ENCODE measurements at places on chromosomes 4 and X. TPM values are rescaled to one million over a fixed set of nuclear protein-coding genes. Genes with fewer than 3 reads are reported as not detected.

GRCh38 chr4:146976145-146976544, 30.5 kb upstream of the TTC29 start:
- no peak overlapping the region for H3K27ac ChIP-seq
- DNase-seq: no peak
- H3K36me3 ChIP-seq: no peaks in the 10 kb centered on the region
- H3K4me1 ChIP-seq: no peaks in the 10 kb centered on the region

PNMA5 gene
- total RNA-seq: not detected

DNA sequence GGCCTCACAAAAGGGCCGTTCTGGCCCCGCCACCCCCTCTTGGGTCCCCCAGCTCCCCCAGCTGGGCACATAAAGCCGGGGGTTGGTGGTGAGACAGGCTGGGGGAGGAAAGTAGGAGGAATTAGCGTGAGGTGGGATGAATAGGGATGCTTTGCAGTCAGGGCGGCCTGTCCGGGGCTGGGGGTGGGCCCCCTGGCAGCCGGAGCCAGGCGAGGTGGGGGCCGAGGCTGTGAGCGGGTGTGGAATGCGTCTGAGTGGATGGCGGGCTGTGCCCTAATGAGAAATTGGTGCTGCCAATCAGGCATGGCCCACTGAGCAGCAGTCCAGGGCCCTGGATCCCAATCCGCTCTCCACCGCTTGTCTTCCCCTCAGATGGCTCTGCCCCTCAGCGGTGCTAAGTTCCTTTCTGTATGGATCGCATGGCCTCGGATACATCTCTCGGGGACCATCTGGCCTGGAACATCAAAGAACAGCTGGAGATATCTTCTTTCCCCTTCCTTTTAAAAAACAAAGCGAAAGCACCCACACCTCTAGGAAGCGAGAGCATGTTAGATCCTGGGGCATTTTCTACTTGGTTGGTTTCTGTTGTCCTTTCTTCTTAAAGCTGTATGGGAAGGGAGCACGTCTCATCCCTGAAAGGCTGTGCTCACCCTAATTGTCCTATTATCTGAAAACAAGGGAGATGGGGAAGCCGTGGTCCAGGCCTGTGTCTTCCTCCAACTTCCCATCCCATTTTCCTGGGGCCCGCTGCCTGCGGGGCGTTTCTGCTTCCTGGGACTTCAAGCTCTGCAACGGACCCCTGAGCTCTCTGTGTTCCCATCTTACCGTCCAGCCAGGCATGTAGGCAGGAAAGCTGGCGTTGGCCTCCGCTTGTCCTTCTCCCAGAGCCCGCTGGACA, 106.9 kb downstream of the SORCS2 start:
- H3K4me1 ChIP-seq: no peaks in the 10 kb centered on the region
- no peak overlapping the region for H3K4me3 ChIP-seq
- no peaks in the 10 kb centered on the region for H3K36me3 ChIP-seq

DNA sequence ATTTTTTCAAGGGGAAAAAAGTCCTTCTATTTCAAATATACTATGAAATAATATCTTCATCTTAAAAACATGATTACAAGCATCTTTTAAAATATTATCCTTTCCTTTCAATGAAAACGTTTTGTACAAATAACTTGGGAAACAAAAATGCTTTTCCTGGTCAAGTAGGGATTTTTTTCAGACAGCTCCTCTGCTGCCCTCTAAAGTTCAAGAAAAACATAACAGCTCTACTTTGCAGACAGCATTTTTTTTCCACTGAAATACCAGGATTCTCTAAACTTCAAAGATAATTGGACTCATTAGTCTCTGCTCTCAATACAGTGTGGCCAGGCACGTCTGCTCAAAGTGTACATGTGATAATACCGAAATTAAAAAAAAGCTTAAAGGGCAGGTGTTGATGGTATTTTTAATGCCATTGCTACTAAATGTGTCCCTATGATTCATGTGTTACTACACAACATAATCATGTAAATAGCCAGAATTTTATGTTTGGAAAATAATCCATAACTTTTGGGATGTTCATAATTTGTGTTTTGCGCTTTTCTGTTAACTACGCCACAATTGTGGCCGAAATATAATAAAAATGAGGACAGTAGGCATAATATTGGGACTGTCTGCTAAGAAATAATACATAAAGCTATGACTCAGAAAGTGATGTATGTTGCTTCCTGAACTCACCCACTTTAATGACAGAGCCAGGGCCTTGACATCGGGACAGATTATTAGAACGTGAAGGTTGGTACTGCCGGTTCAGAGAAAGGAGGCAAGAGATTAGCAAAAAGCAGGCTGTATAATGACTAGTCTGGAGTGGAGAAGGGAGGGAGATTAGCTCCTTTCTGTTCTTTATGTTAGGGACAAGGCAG, 478.9 kb downstream of the KCNIP4 start:
- H3K4me1 ChIP-seq: no peaks in the 10 kb centered on the region
- no peak for DNase-seq
- no peak overlapping the region for H3K4me3 ChIP-seq
- H3K36me3 ChIP-seq: no peaks in the 10 kb centered on the region
- no peaks in the 10 kb centered on the region for H3K27me3 ChIP-seq

S100P gene
- total RNA-seq: not detected

DNA sequence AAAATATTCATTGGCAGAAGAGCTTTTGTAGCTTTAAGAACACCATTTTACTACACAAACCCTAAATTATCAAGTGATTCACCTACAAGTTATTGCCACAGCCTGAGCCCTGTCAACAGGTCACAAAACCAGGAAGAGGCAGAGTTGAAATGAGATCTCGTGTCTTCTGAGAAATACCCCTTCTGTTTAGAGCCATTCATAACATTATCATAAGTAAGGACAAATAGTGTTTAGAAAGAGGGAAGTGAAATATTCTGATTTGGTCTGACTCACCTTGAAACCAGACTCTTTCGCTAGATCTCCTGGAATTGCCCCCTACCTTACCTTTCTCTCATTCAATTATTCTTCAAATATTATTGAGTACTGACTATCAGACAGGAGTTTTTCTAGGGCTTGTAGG, 5.9 kb downstream of the ETDB start:
- H3K4me3 ChIP-seq: no peak overlapping the region
- H3K27me3 ChIP-seq: no peaks in the 10 kb centered on the region
- H3K4me1 ChIP-seq: no peaks in the 10 kb centered on the region
- H3K36me3 ChIP-seq: no peaks in the 10 kb centered on the region

DNA sequence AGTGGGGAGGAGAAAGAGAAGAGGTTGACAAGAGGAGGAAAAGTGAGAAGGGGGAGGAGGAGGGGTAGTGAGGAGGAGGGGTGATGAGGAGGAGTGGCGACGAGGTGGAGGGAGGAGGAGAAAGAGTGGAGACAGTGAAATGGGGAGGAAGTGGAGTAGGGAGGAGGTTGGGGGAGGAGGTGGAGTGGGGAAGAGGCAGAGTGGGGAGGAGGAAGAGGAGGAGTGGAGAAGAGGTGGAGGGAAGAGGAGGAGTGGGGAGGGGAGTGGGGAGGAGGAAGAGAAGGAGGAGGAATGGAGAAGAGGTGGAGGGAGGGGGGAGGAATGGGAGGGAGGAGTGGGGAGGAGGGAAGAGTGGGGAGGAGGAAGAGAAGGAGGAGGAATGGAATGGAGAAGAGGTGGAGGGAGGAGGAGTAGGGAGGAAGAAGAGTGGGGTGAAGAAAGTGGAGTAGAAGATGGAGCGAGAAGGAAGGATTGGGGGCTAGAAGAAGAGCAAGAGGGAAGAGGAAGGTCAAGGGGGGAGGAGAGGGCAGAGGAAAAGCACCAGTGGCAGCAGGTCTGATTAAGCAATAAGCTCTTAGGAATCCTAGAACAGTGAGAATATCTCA, 50.0 kb upstream of the MTNR1A start:
- no peaks in the 10 kb centered on the region for H3K27me3 ChIP-seq
- DNase-seq: no peak
- no peaks in the 10 kb centered on the region for H3K36me3 ChIP-seq
- H3K4me1 ChIP-seq: no peaks in the 10 kb centered on the region

RPL34 gene
- total RNA-seq: 803 TPM

XPNPEP2 gene
- total RNA-seq: 5.8 TPM

GRCh38 chr4:98565681-98566301, 92.6 kb downstream of the TSPAN5 start:
- H3K4me1 ChIP-seq: no peaks in the 10 kb centered on the region
- no peak overlapping the region for H3K27ac ChIP-seq
- H3K36me3 ChIP-seq: no peaks in the 10 kb centered on the region
- H3K4me3 ChIP-seq: no peak overlapping the region

- H3K27me3 ChIP-seq: no peaks in the 10 kb centered on the region
- H3K27ac ChIP-seq: no peak overlapping the region
- no peaks in the 10 kb centered on the region for H3K4me1 ChIP-seq
- H3K4me3 ChIP-seq: no peak overlapping the region
Measured at GRCh38 chr4:101348995-101349800, 1.9 kb upstream of the PPP3CA start.

DNA sequence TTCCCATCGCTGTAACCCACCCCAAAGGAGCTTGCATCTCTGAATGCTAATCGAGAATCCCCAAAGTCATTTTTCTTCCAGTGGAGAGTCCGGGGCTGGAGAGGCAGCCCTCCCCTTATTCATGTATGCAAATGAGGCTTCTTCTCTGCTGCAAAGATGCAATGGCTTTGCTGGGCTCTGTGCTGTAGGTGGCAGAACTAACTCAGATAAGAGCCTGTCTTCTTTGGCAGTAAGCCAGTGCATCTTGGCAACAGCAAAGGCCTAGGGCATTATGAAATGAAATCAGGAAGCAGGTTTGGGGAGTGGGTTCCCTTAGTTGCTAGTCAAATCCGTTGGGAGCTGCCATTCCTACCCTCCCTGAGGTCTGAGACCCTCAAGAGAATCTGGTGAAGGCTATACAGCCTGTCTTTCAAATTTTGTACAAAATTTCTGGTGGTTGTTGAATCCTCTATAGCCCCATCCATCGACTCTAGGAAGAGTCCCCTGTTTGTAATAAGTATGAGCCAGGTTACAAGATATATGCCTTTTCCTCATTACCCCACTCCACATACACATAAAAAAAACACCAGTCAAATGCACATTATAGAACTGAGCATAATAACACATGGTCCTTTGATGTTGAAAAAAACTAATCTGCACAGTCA, 290.6 kb upstream of the TAPT1 start:
- no peak overlapping the region for H3K4me3 ChIP-seq
- H3K27ac ChIP-seq: no peak overlapping the region
- DNase-seq: no peak

PORCN gene
- 3.7 TPM for total RNA-seq

TAF1 gene
- 93.0 TPM for total RNA-seq

NWD2 gene
- total RNA-seq: not detected

MUC7 gene
- not detected for total RNA-seq

DNA sequence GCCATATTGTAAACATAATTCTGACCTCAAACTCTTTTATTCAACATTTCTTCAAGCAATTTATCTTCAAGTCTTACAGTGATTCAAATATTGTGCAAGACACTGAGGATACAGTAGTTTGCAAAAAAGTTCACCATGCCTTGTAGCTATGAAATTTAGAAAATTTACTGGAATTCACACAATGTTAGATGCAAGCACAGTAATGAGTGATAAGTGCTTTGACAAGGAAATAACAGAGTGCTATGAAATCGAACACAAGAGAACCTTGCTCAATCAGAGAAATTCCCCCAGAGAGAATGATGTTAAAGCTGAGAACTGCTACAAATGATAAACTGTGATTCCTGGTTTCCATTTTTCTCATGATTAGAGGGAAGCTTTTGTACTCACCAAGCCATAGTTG, 952.9 kb downstream of the FAT4 start:
- H3K27me3 ChIP-seq: no peaks in the 10 kb centered on the region
- no peak for DNase-seq
- H3K36me3 ChIP-seq: no peaks in the 10 kb centered on the region
- no peak overlapping the region for H3K27ac ChIP-seq

DNA sequence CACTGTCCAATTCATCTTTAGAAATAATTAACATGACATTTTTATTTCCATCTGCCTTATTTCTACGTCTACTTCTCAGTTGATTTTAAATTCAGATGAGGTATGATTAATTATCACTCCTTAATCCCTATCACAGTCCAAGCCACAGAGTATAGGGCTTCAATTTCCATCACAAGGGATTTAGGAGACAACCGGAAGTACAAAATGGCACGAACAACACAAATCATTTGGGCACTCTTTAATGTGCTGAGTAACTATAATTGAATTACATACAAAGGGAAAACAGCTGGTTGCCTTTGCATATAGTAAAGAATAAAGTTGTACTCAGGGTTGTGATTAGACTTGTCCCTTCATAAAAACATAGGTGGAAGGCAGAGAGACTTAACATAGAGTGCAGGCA, 290.4 kb upstream of the MAGEB16 start:
- H3K36me3 ChIP-seq: no peaks in the 10 kb centered on the region
- no peaks in the 10 kb centered on the region for H3K27me3 ChIP-seq
- no peak overlapping the region for H3K27ac ChIP-seq
- H3K4me3 ChIP-seq: no peak overlapping the region
- H3K4me1 ChIP-seq: no peaks in the 10 kb centered on the region
- no peak for DNase-seq

DNA sequence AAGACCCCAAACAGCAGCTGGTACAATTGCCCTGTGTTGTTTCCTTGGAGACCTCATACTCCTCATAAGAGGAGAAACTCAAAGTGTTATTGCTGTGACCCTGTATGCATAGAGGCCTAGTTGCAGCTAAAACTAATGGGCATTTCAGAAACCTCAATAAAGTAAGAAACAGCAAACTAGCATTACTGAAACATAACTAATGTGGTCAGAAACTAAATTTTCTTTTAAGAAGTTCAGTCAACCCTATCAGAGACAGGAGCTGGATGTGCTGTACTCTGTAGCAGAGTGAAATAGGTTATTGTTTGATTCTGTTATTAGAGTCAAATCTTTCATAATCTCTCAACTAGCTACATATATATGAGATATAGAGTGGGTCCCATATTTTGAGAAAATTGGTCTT, 257.5 kb upstream of the IRS4 start:
- H3K36me3 ChIP-seq: no peaks in the 10 kb centered on the region
- no peaks in the 10 kb centered on the region for H3K27me3 ChIP-seq
- H3K4me3 ChIP-seq: no peak overlapping the region
- no peak for DNase-seq
- H3K4me1 ChIP-seq: no peaks in the 10 kb centered on the region

DNA sequence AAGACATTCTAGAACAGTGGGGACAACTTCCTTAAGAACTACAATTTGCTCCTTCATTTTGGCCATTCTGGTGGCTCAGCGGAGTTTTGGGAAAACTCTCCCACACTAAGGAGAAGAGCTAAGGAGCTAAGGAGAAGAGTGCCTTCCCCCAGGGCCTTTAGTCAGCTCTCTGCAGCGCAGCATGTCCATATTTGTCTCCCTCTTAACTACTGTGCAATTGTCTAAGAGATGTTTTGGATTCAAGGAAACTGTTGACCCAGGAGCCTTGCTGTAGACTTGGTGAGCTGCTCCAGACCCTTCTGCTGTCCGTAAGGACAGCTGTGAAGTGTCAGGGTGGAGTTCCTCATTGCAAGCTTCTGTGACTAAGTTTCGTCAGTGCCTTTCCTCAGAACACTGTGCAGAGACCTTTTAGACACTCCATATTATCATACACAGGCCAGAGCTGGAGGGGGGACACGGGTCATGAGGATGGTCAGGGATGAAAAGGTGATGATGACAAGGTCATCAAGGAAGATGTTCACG, 179.0 kb downstream of the NHS start:
- no peak overlapping the region for H3K27ac ChIP-seq
- no peaks in the 10 kb centered on the region for H3K27me3 ChIP-seq
- H3K36me3 ChIP-seq: no peaks in the 10 kb centered on the region
- no peaks in the 10 kb centered on the region for H3K4me1 ChIP-seq
